NCI-H187 treated with DMSO at 0.1 percent for 48 hours (cell line): ENCODE measurements at places on chromosomes 5 and 9.

DNA sequence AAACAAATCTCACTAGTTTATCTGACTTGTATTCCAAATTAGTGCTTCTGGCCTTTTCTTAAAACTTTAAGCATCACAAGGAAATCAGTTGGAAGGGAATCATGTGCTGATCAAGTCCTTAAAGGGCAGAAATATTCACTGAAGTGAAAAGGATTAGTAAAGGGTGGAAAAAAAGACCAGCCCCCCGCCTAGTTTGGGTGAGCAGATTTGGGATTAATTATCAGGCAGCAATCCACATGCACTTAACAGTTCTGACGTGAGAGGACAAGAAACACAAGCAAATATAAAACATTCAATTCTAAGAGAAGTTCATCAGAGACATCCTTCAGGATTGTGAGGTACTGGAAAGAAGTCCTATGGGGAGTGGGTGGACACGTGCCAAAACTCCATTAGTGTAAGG, at the start of gene TYRP1:
TYRP1 (plus strand) TSS at position 245 of the 400 bp plus-strand sequence. CDS start 612 bp downstream, outside the sequence.
- DNase-seq: no peak

DNA sequence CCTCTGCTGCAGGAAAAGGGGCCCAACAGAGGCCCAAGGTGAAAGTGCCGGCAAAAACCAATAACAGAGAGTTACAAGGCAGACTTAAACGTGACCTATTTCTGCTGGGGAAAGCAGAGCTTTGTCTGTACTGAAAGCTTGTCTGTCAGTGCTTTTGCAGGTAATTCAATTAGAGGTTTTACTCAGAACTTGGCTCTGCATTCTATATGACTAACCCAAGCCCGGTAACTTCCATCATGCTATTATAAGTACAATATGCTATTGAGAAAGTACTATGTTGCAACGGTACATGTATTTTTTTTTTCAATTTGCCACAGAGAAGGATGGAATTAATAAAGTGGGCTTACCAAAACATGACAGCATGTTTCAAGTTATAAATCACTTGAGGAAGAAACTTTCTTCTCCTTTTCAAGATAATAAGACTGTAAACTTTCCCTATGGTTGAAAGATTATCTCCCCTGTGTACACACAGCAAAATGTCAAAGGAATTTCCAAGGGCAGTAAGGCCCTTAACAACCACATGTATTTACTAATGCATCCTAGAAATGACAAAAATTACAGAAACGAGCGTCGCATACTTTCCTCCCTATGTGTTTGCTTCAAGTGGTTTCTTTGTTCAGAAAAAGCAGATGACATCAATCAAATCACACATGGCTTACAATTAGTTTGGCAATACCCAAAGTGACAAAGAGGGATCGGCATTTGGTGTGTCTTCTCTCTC, 282.4 kb downstream of the EFNA5 start:
- DNase-seq: no peak

GRCh38 chr5:43772764-43773477, 169.9 kb downstream of the NNT start:
- no peak for DNase-seq

DNA sequence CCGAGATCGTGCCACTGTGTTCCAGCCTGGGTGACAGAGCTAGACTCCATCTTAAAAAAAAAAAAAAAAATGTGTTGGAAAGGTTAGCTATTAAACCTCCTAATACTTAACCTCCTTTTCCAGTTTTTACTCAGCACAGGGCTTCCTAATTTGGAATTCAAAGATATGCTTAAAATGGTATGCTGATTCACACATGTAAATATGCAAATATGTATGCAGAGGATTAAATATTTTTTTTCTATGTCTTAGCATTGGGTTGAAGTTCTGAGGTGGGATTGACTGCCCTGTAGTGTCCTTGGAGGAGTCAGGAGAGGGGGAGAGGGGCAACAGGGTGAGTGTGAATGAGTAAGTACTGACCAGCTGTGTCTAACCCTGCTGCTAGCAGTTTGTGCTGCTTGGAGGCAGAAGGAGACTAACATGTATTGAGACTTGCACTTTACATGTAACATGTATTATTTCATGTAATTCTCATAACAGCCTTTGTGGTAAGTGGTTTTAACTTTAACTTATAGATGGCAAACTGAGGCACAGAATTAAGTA, 63.2 kb downstream of the SLC44A1 start:
- DNase-seq: no peak

GRCh38 chr9:124000784-124001457, 10.6 kb upstream of the LHX2 start:
- no peak for DNase-seq

- DNase-seq: no peak
Measured at GRCh38 chr5:31553863-31554262, 21.8 kb downstream of the C5orf22 start.

DNA sequence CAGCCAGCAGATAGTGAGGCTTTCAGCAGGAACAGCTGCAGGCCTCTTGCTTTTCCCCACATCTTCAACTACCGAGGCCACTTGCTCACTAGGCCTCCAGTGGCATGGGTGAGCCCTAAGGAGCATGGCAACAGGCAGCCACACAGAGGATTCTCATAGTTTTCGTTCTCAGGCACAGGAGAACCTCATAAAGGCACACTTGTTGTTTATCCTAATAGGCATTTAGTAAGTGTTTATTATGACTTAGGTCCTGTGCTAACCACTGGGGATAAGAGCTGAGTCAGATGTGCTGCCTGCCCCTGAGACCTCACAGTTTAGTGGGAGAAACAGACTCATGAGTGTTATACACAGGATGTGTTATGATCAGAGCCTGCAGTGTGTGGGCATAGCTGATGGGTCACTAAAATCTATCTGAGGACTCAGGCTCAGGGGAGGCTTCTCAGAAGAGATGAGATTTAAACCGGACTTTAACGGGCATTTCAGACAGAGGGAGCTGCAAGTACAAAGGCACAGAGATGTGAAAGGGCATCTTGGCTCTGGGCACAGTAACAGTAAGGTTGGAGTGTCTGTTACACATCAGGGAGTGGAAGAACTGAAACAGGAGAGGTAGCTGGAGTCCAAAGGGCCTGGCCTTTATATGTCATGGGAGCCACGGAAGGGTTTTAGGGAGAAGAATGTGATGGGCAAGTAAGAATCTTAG, 21.0 kb upstream of the HEMGN start:
- DNase-seq: no peak

DNA sequence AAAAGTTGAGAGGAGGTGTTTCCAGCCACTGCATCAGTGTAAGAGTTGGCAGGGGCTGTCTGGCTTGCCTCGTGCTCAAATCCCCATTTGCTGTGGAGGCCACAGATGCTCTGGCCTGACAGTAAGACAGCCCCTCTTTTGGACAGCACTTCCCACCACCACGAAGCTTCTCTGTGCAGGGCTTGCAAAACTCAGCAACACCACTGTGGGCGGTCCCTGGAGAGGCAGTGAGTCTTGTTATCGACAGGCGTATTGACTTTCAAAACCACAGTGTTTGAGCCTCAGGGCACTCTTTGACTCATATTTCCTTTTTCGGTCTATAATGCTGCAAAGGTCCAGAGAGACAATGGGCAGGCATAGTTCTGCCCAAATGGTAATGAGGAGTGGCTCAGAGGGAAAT, 539.5 kb downstream of the EBF1 start:
- DNase-seq: no peak

- DNase-seq: no peak
Measured at GRCh38 chr9:68951879-68952659, 61.8 kb downstream of the PRKACG start.

GRCh38 chr5:143217804-143218160, 185.7 kb downstream of the NR3C1 start:
- DNase-seq: no peak

GRCh38 chr5:133817456-133817855, 151.0 kb downstream of the C5orf15 start:
- DNase-seq: no peak
